Stimulated activated CD4-positive, alpha-beta T cell treated with anti-CD3 and anti-CD28 coated beads, TNF-alpha, amount 100 ng/mL, for 1 hour (primary cell): ENCODE measurements at places on chromosomes 5 and 9.

GRCh38 chr5:126284977-126285696 lies 138.1 kb upstream of the GRAMD2B start:
- DNase-seq: no peak

DNA sequence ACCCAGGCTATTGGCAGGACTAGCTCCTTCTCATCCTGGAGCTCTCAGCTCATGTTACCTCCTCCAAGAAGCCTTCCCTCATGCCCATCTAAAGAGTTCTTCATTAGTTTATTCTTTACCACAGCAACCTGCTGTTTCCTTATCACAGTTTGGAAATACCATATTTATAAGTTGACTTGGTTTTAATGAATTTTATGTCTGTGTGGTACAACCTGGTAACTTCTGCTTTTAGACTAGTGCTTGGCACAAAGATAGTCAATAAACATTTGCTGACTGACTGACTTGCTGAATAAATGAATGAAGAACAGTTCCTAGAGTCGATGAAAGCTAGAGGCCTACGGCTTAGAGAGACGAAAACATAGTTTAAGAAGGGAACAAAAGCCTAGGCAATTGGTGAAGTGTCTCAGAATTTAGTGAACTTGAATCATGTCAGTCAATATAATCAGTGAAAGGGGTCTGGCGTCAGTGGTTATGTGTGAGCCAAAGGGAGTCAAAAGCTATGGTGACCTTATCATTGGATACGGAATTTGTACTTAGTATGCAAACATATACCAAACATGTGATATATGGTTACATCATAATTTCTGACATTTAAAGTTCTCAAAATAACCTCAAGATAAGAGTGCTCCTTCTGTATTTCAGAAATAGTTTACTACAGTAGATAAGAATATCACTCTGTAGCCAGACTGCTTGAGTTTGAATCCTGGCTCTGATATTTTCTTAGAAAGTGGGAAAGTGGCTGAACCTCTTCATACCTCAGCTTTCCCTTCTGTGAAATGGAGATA lies 239.5 kb downstream of the MCTP1 start:
- no peak for DNase-seq

DNA sequence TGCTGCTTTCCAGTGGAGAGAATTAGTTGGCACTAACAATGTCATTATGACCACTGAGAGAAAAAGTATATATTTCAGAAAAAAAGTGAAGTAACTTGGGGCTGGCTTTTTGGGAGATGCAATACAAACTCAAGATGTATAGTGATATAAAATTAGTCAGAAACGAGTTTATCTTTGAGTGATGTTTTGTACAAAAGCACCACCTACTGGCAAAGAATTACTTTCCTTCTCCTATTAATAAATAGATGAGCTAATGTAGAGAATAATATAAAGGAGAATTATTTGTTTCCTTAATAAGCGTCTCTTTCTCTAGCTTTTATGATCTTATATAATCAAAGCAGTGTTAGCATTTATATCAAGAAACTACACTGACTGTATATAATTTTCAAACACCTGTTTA lies 158.8 kb downstream of the MEF2C start:
- no peak for DNase-seq

DNA sequence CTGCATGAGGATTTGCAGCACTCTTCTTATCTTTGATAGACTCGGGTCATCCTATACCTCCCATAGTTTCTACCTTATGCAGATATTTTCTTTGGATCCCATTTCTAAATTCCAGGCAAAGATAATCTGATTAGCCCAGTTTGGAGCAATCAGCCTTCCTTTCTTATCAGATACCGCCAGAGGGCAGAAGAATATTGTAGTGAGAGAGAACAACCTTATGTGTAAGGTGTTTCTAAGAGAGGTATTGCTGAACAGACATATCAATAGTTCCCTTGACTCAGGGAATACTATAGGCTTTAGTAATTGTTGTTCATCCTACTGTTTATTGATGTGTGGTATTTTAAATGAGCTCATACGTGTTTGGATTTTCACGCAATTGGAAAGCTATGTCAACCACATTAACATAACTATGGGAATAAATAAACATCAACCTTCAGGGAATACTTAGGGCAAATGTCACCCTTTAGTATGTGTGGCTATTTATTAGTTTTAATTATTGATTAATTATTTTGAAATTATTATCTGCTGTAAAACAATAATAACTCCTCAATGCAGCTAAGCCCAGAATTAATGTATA lies 1435.2 kb upstream of the CDH9 start:
- no peak for DNase-seq

- no peak for DNase-seq
Observed at GRCh38 chr9:89798547-89799120, 193.8 kb downstream of the GADD45G start.

DNA sequence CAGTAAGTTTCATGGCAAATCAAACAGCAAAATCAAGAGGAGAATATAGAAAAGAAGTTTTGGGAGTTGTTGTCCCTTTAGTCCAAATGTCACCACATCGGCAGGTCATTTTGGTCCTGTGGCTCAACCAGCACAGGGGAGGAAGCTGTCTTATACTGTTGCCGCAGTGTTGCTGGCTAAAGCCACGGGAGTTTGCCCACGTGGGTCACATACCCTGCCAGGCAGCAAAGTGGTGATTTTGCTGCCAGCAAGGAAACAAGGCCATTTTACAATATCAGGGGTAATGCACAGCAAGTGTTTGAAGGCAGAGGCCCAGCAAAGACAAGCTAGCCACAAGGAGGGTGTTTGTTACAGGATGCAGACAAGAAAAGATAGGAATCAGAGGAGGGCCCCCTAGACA lies 14.5 kb downstream of the GABRA6 start:
- DNase-seq: no peak

GRCh38 chr5:178602752-178603151 lies 12.6 kb upstream of the COL23A1 start:
- no peak for DNase-seq

- DNase-seq: no peak
Observed at GRCh38 chr9:131999692-132000551, 79.7 kb downstream of the MED27 start.

DNA sequence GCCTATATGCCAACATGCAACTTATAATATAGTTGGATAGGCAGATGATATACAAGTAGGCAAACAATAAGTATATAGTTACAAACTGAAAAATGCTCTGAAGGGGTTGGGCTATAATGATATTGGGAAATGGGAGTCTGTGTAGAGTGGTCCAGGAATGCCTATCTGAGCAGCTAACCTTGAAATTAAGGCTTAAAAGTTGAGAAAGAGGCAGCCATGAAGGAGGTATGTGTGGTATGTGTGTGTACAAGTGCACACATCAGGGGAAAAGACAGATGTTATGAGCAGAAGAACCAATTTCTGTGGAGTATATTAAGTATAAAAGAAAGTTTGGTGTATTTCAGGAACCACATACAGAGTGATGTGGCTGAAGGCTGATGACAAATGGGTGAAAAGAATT lies 154.9 kb upstream of the PAPPA start:
- no peak for DNase-seq
